ENCODE measurements at places on chromosomes 7 and 10.

DNA sequence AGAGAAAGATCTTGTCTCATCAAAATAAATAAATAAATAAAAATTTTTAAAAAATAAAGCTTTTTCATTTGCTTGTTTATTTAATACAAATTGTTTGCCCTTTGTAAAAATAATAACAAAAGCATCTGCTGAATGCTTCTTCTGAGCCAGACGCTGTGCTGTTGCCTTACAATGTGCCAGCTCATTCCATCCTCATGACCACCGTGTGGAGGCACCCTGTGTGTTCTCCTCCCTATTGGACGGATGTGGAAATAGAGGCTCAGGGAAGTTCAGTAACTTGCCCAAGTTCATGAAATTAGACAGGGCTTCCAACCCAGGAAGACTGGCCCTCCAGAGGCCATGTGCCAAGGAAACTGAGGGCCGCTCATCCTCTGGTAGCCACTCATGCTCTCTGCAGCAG is 120.6 kb downstream of the SH3PXD2A start:
- no peak for DNase-seq

- DNase-seq, result no peak
Observed at GRCh38 chr7:92763636-92764423, 72.5 kb downstream of the CDK6 start.

DNA sequence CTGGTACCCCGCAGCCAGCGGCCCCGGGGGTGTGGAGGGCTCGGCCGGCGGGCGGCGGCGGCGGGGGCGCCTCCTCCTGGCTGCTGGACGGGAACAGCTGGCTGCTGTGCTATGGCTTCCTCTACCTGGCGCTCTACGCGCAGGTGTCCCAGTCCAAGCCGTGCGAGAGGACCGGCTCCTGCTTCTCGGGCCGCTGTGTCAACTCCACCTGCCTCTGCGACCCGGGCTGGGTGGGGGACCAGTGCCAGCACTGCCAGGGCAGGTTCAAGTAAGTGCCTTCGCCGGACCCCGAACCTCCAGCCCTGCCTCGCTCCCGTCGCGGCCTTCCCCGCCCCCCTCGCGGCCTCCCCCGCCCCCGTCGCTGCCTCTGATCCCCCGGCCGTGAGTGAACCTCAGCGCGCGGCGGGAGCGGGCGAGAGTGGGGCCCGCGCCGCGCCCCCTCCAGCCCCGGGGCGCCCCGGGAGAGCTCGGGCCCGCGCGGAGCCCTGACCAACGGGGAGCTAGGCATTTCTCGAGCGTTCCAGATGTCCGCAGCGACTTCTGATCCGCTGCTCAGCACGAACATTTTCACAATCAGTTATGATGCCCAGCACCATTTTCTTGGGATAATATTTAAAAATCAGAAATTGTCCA is 727 bp downstream of the ATRNL1 start:
- peak; percentile 14 for DNase-seq

GRCh38 chr7:120052884-120053382 is 220.0 kb upstream of the KCND2 start:
- no peak for DNase-seq

DNA sequence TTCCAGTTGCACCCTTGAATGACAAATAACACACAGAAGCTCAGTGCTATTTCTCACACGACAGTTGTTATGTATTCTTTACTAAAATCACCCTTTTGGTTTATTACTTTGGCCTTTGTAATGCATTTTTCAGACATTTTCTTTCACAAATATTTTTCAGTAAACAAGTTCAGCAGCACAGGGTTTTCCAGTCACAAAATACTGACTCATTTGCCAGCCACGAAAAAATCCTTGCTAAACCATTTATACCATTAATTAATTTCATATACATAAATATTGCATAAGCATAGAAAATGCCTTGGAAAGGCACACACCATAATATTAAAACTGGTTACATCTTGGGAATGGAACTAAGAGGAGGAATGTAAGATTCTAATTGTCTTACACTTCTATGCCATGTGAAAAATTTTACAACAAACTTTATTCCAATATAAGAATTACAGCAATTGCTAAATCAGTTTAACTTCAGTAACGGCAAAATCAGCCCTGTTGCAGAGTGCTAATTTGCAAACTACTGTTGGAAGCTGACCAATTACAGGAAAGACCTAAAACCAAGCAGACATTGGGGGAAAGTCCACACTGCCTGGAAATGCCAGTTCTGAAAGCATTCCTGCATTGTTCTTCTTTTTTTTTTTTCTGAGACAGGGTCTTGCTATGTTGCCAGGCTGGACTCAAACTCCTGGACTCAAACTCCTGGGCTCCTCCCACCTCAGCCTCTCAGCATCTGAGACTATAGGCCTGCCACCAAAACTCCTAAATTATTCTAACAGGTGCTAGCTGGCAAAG is 31.6 kb upstream of the PBLD start:
- no peak for DNase-seq

GRCh38 chr10:310371-310770 is 175.1 kb downstream of the ZMYND11 start:
- DNase-seq, result no peak

DNA sequence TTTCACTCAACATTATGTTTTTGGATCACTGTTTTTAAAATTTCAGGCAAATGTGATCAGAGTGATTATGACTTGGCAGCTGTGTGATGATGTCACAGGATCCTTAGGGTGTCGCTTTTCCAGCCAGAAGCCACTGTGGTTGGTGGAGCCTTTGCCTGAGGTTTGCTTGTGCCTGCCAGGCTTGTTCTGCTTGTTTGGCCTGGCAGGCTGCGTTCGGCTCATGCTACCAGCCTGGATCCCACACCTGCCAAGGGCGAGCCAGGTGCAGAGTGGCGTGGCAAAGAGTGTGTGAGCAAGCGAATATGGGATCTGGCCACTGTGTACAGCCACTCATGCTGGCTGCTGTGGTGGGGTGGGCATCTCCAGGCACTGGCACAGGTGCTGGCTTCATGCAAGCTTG is 55.7 kb downstream of the ADK start:
- DNase-seq, result no peak

- DNase-seq, result no peak
Observed at GRCh38 chr10:82420001-82420400, 545.0 kb downstream of the NRG3 start.

- peak; percentile 40 for DNase-seq
Observed at GRCh38 chr10:84140036-84140379, 699 bp downstream of the GHITM start.

GRCh38 chr7:89623018-89623672 is 531.1 kb upstream of the STEAP1 start:
- DNase-seq, result peak; percentile 47

DNA sequence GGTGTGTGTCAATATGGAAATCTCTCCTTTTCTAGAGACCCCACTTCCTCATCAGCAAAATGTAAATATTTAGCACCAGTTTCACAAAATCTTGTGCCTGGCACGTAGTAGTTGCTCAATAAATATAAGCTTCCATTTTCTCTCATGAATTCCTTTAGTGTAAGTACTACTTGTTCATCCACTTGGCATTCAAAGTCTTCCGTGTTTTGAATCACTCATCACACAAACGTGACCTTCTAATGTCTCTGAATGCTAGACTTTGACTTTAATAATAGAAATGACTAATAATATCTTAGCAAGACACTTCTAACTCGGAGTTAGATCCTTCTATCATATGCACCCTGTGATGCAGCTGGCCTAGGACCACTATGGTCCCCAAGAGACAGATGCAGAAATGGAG is 168.7 kb upstream of the ZNF32 start:
- no peak for DNase-seq

GRCh38 chr7:132993377-132994013 is 88.4 kb downstream of the CHCHD3 start:
- DNase-seq, result no peak

GRCh38 chr10:78588194-78588811 is 480.5 kb upstream of the ZMIZ1 start:
- DNase-seq, result no peak

DNA sequence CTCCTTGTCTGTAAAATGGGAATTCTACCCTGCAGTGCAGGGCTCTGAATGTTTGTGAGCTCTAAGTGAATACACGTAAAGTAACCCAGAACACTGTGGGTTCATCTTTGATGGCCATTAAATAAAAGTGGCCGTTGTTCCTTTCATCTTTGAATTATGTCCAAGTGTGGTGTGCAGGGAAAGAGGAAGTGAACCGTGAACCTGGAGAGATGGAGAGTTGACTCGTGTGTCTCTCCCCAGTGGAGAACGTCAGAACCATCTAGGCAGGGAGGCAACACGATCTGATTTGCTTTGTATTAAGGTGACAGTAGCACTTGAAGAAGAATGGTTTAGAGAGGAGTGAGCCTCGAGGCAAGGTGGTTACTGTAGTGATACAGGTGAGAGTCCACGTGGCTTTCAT is 93.5 kb upstream of the GJD4 start:
- no peak for DNase-seq

- no peak for DNase-seq
Observed at GRCh38 chr10:47044741-47045140, 133.5 kb downstream of the PTPN20 start.

GRCh38 chr10:93417921-93418320 is 64.2 kb downstream of the MYOF start:
- DNase-seq, result no peak

GRCh38 chr10:126568809-126569385 is 101.6 kb downstream of the C10orf90 start:
- no peak for DNase-seq

DNA sequence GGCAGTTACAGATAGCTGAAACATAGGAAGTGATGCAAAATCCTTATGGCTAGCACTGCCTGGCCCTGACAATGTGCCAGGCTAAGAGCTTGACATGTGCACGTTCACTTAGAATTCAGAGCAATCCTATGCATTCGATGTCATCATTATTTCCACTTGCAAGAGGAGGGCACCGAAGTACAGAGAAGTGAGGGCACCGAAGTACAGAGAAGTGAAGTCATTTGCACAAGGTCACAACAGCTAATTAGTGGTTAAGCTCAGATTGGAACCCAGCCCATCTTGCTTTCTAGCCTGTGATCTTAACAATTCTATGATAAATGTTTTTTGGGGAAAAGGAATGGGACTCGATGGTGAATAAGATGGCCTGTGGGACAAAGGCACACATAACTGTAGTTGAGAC is 73.4 kb downstream of the ARHGAP22 start:
- no peak for DNase-seq

GRCh38 chr7:17027143-17027788 is 145.5 kb upstream of the AGR3 start:
- DNase-seq, result no peak

DNA sequence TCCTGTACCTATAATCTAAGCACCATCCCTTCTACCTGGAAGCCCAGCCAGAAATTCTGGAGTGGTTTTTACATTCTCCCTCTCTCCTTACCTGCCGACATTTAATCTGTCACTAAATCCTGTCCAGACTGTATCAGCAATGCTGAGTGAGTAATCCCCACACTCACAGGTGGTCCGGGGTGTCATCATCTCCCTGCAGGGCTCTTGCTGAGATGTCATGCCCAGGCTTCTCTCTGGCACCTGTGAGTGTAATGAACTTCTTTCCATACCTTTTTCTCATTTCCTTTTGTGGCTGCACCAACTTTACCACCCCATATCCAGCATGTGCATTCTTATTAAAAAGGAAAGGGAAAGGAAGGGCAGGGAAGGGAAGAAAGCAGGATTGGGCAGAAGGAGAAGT is 355.2 kb downstream of the CCSER2 start:
- no peak for DNase-seq

- DNase-seq, result no peak
Observed at GRCh38 chr10:91009121-91009520, 88.2 kb upstream of the ANKRD1 start.

- no peak for DNase-seq
Observed at GRCh38 chr7:135467207-135467711, 42.6 kb downstream of the CNOT4 start.

DNA sequence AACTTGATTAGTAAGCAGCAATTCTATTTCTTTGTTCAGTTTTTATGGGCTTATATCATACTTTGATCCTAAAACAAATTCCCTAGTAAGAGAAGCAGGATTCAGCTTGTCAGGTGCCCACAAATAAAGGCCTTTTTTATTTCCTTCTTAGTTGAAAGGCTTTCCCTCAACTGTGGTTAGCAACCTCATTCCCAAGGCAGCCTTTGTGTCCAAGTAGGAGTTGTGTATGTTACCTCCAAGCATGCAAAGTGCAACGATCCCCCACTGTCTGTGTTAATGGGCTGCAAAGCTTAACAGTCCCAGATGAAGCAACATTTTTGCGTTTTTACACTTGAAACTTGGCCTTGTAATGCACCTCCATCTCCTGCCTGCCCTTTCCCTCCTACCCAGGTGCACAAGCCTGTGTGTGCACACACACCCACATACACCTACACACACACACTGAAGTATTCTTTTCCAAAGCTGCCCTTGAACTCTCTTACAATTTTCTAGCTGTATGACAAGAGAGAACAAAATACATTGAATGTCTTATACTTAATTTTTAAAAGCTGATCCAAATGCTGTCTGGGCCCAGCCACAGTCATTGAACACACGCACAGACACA is 278.2 kb downstream of the SNX13 start:
- no peak for DNase-seq

DNA sequence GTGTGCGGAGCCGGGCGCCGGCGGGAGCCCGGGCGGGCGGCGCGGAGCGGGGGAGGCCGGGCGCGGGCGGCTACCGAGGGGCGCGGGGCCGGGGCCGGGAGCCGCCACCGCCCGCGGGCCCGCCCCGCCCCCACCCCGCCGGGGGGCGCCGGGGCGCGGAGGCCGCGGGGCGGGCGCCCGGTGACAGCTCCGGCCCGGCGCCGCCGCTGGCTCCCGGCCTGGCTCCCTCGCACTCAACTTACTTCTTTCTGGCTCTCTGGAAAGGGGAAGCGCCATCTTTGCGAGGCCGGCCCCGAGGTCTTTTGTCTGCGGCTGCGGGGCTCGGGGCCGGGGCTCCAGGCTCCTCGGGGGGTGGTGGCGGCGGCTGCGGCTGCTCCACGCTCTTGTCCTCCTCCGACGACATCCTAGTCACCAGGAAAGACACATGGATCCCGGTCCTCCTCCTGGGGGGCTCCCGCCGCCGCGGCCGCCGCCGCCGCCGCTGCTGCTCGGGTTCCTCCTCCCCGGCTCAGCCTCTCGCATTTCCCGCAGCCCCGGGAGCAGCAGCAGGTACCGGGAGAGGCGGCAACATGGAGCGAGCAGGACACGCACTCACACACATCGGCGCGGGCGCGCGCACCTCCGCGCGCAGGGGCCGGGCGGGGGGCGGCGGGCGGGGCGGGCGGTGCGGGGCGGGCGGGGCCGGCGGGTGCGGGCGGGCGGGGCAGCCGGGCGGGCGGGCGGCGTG is at the start of gene KMT2C:
KMT2C (minus strand) TSS at position 620 of the 727 bp plus-strand sequence; CDS start at position 403, 217 bp downstream.
- peak; percentile 68 for DNase-seq

All from GM12865 (cell line).